ENCODE measurements at places on chromosomes 1 and 21.

DNA sequence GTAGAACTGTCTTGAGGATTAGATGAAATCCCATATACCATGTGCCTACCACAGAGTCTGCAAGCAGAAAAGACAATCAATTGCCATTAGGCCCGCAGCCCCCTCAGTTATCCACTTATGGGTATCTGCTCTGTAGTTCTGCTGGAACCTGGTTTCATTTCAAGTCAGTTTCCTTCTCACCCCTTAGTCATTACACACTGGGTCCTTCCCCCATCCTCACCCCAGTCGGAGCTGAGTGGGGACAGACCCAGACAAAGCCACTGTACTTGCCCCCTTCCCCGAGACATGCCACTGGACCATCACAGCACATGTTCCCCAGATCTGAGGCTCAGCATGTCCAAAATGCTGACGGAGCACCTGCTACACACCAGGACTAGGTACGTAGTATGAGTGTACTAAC is 21.2 kb downstream of the PGLYRP3 start:
- no peak for DNase-seq

GRCh38 chr1:89844241-89844807 is 23.5 kb downstream of the LRRC8D start:
- peak; percentile 31 for DNase-seq

DNA sequence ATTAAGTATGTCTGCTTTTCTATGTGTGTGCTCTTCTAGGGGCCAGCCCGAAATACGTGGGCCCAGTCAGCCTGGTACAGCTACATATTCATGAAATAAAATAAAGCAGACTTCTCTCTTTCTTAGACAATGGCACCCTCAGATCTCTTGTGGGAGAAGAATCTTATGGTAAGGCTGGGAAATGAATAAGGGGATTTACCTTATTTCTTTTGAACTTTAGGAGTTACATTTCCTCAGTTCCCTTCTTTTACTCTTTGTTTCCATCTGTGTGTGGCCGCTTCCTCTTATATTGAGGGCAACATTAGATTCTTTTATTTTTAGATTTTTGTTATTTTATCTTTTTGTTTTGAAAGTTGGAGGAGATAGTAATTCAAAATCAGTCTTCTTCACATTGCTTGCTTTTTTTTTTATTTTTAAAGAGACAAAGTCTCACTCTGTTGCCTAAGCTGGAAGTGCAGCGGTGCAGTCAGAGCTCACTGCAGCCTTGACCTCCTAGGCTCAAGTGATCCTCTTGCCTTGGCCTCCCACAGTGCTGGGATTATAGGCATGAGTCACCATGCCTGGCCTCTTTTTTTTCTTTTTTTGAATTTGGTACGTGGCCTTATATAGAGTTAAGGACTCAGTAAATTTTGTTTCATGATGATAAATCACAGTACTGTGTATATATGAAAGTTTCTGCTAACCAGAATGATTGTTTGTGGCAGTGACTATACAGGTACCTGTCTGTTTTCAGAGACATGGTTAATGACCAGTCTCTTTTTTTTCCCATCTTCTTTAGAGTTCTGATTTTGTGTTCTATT is 9.1 kb downstream of the LAMC1 start:
- no peak for DNase-seq

- DNase-seq: no peak
Measured at GRCh38 chr21:41325138-41325912, 8.7 kb downstream of the FAM3B start.

DNA sequence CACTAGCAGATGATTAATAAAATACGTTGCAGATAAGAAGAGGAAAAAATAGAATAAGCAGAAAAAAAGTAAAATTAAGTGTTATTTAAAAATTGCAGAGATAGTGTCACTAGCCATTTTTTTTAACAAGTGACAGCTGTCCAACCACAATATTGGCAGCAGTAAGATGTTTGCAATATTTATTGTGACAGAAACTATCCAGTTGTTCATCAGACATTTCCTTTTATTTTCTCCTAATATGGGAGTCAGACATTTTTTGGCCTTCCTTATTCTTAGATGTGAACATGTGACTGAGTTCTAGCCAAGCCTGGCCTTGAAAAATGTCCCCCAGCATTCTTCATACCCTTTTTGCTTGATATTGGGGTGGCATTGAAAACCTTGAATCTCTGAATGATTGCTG is 3.4 kb upstream of the SPAG17 start:
- DNase-seq: no peak

DNA sequence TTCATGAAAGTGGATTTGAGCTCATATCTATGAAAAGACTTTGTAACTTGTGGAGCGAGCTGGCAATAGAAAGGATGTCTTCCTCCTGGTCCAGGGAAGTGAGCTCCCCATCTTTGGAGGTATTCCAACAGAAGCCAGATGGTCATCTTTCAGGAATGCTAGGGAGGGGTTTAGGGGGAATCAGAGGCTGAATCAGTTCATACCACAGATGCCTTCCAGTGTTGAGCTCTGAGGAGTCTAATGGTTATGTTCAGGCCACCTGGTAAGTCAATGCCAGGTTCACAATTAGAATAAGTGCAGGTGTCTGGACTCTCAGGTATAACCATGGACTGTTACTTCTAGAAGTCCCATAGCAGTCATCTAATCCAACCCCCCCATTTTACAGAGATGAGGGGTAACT is 119.1 kb downstream of the ACTL8 start:
- DNase-seq: no peak

Measured in stimulated activated CD4-positive, alpha-beta T cell treated with anti-CD3 and anti-CD28 coated beads, Interleukin-12 subunit alpha, Interleukin-12 subunit beta, amount 100 ng/mL, for 24 hours (primary cell).